ENCODE measurements at places on chromosomes 2 and 18.

DNA sequence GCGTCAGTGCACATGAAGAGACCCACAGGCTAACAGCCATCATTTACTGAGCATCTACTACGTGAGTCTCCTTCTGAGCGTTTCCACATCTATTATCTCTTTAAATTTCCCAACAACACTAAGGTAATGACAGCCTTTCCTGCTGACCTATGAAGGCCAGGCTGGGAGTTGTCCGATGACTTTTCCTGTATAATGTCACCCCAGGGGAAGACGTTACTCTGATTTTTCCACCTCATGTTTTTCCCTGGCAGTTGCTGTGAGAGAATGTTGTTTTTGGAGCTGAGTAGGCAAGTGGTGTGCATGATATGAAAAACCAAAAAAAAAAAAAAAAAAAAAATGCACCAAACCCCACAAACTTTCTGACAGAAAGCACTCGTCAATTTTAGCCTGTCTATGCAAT, 207.6 kb downstream of the SLC8A1 start:
- no peak for DNase-seq

GRCh38 chr2:16396171-16396570, 269.5 kb downstream of the CYRIA start:
- DNase-seq = no peak

GRCh38 chr2:70173520-70173919, 17.3 kb downstream of the C2orf42 start:
- no peak for DNase-seq

GRCh38 chr18:54388203-54389142, 30.8 kb downstream of the C18orf54 start:
- peak; percentile 15 for DNase-seq

- DNase-seq = no peak
Observed at GRCh38 chr2:4502230-4502843, 799.0 kb downstream of the DCDC2C start.

GRCh38 chr18:62138461-62139235, 48.2 kb downstream of the PIGN start:
- no peak for DNase-seq

- no peak for DNase-seq
Observed at GRCh38 chr18:43009674-43010073, 105.8 kb downstream of the RIT2 start.

DNA sequence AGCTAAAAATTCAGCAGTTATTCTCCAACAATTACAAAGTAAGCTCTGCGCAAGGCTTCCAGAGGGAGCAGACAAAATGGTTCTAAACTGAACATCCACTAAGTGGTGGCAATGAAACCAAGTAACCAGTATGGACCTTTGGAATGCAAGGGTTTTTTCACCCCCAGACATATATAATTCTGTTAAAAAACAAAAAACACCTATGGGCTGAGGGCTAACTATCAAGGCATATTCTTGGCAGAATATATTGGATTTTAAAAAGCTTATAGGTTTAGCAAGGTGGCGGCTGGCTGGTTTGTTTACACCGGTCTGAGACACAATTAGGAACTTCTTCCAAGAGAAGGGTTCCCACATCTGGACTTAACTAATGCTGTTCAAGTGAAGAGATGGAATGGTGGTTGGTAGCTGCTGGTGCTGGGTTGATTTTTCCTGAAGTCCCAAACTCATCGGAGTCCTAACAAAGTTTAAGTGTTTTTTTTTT, 2.8 kb downstream of the ZFP36L2 start:
- no peak for DNase-seq

- no peak for DNase-seq
Observed at GRCh38 chr2:137992039-137992646, 27.9 kb downstream of the HNMT start.

- no peak for DNase-seq
Observed at GRCh38 chr2:65212619-65213018, 15.0 kb upstream of the ACTR2 start.

DNA sequence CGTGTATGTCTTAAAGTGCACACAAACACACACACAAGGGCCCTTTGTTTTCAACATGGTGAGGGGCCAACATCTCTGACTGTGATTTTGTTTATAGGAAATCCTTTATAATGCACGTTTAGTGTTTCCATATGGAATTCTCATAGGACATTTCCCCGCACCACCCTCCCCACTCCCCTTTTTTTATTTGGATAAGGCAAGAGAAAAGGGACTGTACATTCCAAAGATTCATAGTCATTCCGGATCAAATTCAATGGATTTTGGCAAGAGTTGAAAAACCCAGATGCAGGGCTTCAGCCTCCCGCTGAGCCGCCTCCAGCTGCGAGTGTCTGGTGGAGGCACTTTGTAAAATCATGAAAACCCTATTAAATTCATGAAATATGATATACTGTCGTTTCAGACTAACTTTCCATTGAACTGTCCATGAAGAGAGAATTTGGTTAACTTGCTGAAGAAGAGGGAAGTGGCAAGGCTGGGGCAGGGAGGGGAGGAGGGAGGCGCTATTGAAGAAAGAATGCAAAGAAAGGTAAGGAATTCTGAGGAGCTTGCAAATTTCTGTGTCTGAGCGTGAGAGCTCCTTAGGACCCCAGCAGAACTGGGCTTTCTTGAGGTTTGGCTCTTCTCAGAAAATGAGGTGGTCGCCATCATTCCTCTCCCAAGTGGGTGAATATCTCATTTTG, 25.8 kb upstream of the SLC14A2 start:
- DNase-seq = no peak

DNA sequence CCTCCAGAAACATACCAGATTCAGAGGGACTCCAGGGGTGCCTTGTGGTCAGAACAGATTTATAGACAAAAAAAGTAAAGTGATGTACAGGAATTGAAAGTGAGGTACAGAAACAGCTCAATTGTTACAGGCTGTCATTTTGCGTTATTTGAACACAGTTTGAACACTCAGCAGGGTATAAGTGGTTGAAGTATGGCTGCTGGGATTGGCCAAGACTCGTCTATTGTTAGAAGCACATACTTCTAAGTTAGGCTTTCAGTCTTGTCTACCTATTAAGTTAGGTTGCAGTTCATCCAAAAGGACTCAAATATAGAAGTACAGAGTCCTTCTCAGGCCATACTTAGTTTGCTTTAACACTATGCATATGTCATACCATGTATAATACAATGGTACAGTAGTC, 21.0 kb upstream of the GRB14 start:
- no peak for DNase-seq

DNA sequence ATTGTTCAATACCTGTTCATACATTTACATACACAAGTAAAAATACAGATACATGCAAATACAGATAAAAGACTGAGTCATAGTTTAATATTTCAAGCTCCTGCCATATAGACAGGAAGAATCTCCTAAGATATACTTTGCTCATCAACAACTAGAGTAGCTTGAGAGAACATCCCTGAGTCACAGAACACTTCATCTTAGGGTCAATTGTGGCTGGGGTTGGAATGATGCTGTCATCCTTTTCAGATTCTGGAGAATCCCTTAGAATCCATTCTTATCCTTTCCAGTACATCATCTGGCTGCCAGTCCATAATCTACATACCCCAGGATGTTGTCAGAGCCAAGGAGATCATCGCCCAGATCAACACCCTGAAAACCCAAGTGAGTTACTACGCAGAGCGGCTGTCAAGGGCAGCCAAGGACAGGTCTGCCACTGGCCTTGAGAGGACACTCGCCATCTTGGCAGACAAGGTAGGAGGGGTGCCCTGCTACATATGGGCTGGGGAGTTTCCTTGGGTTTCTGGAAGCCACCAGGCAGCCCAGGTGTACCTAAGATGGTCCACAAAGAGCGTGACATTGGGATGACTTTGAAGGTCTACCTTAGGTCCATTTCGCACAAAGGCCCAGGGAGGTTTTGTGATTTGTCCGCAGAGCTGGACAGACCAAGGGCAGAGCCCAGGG, 55.7 kb downstream of the COA5 start:
- no peak for DNase-seq

Data from activated naive CD8-positive, alpha-beta T cell treated with anti-CD3 and anti-CD28 coated beads for 36 hours (primary cell).